ENCODE measurements at places on chromosomes 11 and 22. TPM values are rescaled to one million over a fixed set of nuclear protein-coding genes. Genes with fewer than 3 reads are reported as not detected.

The OLFML1 gene
- polyA plus RNA-seq, result 35.0 TPM

The PANX3 gene
- not detected for polyA plus RNA-seq

The OR2D2 gene
- polyA plus RNA-seq, result not detected

DNA sequence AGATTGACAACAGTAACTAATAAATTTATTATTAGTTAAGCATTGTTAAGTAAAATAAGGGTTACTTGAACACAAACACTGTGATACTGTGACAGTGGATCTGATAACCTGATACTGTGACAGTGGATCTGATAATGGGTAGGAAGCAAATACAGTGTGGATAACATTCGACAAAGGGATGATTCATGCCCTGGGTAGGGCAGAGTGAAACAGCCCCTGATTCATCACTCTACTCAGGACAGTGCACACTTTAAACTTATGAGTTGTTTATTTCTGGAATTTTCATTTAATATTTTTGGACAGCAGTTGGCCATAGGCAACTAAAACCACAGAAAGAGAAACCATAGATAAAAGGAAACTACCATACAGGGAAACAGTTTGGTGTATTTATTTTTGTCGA is 60.8 kb upstream of the CTSC start:
- DNase-seq, result no peak

- no peak for DNase-seq
Measured at GRCh38 chr11:96472085-96472484, 82.3 kb downstream of the JRKL start.

DNA sequence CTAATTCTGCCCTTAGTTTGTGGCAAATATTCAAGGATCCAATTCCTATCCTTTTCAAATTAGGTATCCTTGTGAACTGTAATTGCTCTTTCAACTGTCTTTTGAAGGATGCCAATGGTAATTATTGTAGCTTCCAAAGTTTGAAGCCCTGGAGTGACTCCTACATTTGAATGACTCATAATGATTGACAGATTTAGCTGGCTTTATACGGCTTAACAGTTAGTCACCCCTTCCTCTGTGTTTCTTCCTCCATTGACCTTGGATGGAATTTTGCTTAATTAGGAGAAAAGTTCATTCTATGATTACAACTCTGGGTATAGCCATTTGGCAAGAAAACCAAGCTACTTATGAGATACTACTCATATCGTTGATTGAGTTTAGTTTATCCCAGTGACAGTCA is 639.3 kb upstream of the KIRREL3 start:
- no peak for DNase-seq

The TBC1D10A gene
- polyA plus RNA-seq, result 7.1 TPM

The MAJIN gene
- polyA plus RNA-seq, result not detected

- no peak for DNase-seq
Measured at GRCh38 chr11:34169686-34170085, 64.3 kb downstream of the NAT10 start.

The SYT13 gene
- polyA plus RNA-seq, result 0.30 TPM

DNA sequence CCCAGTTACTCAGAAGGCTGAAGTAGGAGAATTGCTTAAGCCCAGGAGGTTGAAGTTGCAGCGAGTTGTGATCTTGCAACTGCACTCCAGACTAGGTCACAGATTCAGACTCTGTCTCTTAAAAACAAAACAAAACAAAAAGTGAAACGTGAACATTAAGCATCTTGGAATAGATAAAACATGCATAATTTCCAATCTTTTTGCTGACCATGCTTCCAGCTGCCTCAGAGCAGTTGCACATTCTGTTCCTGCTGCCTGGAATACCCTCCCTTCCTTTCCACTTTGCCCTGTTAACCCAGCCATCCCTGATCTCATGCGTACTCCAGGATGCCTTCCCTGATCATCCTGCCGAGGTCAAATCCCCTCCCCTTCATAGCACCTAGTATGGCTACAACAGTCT is 718 bp upstream of the CCDC88B start:
- DNase-seq, result no peak

DNA sequence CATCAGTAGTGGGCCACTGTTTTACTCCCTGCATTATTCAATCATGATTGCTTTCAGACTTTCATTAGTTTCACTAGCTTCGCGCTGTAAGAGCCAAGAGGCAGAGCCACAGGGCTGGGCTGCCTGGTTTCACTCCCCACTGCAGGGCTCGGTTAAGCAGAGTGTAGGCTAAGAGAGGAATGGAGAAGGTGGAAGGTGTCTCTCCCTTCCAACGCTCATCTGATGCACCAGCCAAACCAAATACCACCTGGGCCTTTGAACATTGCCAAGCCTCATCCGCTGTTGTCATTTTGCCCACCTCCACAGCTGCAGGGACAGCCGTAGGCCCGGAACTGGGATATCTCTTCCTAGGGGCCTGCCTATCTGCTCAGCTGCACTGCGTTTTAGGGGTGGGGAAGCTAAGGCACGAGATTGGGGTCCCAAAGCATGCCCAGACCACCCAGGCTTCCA is 480 bp upstream of the SMARCB1 start:
- DNase-seq, result no peak

The MMP8 gene
- polyA plus RNA-seq, result 0.04 TPM

The SCN4B gene
- 4.7 TPM for polyA plus RNA-seq

The DNAJB7 gene
- 0.47 TPM for polyA plus RNA-seq

The OR6T1 gene
- polyA plus RNA-seq, result not detected

DNA sequence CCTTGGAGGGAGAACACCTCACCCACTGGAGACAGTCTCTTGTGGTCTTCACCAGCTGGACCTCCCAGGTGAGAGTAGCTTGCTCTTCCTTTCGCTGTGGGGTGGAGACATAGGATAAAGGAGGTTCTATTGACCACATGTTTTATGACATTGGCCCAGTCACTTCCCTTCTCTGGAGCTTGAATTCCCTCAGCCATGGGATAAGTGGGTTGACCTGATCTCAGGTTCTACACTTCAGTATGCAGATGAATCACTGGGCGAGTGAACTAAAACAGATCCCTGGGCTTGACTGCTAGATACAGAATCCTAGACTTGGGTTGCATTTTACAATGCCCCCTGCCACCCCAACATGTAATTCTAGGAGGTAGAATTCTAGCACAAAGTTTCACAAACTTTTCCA is 54.8 kb upstream of the PRSS23 start:
- DNase-seq, result no peak

DNA sequence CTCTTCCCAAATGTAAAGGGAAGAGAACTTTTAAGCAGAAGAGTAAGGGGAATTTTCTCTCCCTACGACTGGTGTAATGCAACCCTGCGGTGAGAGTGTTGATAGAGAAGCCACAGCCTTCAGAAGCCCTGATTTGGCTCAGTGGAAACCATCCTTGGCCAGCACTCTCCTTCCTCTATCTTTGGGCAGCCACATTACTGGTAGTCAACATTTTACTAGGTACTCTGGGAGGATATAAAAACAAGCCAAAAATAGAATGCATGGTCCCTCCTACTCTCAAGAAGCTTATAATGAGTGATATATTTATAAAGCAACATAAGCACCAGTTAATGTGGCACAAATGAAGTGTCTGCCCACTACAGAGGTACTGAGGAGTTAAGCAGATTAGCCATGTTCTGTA is 201.8 kb upstream of the NCAM1 start:
- no peak for DNase-seq

DNA sequence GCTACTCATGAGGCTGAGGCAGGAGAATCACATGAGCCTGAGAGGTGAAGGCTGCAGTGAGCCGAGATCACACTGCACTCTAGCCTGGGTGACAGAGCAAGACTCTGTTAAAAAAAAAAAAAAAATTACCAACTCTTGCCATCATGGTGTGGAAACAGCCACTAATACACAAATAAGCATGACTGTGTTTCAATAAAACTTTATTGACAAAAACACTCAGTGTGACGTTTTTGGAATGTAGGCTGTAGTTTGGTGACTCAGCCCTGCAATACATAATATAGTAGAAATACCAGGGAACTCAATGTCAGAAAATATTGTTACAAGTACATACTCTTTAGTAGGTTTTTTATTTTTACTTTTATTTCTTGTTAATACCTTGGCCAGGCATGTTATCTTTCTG is 207.1 kb downstream of the CASP12 start:
- DNase-seq, result no peak

GRCh38 chr11:18254781-18255361 is 6.4 kb upstream of the SAA2 start:
- DNase-seq, result no peak

DNA sequence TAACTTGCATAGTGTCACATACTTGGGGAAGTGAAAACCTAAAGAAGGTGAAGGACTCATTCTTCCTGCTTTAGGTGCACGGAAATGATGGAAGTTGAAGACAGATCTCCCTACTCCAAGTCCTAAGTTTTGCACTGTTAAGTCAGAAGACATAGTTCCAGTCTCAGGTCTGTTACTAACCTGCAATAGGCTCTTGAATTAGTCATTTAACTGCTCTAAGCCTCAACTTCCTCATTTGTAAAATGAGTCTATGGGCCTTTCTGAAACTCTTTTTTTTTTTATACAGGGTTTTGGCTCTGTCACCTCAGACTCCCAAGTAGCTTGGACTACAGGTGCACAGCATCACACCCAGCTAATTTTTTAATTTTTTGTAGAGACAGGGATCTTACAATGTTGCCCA is 30.8 kb upstream of the POU2AF1 start:
- no peak for DNase-seq

- no peak for DNase-seq
Measured at GRCh38 chr11:123454060-123454651, 24.1 kb downstream of the GRAMD1B start.

The SWAP70 gene
- 11.2 TPM for polyA plus RNA-seq

The SCT gene
- 97.2 TPM for polyA plus RNA-seq

DNA sequence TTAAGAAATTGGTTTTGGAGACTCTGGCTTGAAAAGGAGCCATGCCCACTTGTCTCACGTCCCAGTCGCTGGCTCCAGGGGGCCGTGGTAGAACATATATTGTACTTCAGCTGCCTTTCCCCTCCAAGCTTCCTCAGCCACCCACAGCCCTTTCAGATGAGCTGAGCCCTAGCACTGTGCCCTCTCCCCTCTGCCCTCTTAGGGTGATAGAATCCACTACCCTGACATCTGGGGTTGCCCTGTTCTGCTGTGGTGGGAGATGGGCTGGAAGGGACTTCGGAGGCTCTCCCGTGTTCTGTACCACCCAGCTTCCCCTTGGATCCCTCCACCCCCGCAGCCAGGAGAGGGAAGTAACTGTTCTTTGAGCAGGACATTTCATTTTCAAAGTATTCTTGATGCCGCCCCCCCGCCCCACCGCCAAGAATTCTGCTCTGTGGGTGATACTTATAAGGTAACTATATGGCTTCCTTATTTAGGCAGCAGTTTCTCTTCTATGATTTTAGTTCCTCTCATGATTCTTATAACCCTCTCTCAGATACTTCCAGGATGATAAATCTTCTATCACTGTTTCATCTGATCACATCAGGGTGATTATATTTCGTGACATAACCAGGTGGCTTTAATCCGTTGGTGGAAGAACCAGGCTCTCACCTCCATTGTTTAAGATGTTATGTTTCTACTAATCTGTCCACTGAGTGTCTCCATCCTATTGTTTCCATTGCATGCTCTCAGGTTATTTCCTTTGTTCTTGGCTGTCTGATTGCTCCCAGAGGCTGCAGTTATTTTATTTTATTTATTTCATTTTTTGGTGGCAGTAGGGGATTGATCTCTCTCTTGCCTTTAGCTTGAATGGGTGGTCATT is 24.1 kb downstream of the ZBTB16 start:
- no peak for DNase-seq

- DNase-seq, result peak; percentile 24
Measured at GRCh38 chr11:77259641-77260040, 41.8 kb downstream of the GDPD4 start.

GRCh38 chr11:66493130-66493529 is 12.9 kb downstream of the DPP3 start:
- no peak for DNase-seq

- no peak for DNase-seq
Measured at GRCh38 chr11:79331203-79331901, 109.5 kb downstream of the TENM4 start.

The OR52E4 gene
- not detected for polyA plus RNA-seq

DNA sequence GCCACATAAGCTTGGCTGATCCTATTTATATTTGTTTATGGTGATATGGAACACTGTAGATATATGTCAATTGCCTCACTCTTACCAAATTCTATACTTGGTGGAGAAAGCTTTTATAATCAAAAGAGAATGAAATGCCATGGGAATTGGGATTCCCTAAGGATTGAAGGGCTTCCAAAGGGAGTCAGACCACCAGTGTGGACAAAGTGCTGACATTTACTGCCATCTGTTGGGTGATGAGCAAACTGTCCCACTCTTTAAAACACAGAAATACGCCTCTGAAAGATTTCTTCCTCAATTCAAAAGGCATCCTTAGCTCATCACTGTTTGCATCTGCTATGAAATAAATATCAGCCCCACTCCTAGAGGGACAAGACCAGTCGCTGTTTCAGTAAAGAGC is 7.1 kb downstream of the SLC1A2 start:
- DNase-seq, result no peak

- no peak for DNase-seq
Measured at GRCh38 chr11:72655014-72655413, 19.2 kb downstream of the PDE2A start.

- peak; percentile 20 for DNase-seq
Measured at GRCh38 chr11:69298267-69299022, 4.5 kb downstream of the MYEOV start.

The DGAT2 gene
- 0.34 TPM for polyA plus RNA-seq

The DKK3 gene
- polyA plus RNA-seq, result 57.3 TPM

The PGA5 gene
- 1.7 TPM for polyA plus RNA-seq

DNA sequence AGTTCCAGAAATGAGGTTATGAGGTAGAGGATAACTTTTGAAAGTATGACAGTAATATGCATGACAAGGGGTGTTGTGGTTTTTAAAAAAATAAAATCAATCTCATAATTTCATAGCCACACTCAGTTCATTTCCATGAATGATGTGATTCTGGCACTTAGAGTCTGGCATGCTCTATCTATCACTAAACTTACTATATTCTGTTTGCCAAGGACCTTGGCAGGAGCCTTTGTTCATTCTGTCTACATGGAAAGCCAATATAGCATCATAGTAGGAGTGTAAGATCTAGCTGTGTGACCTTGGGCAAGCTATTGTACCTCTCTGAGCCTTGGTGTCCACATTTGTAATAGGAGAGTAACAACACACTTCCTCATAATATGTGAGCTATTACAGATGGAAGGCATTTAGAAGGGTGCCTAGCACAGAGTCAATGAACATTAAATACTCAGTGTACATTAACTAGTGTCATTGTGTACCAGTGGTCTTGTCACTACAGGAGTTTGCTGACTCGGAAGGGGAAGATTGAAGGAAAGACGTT is 507.6 kb downstream of the SOX6 start:
- DNase-seq, result no peak

DNA sequence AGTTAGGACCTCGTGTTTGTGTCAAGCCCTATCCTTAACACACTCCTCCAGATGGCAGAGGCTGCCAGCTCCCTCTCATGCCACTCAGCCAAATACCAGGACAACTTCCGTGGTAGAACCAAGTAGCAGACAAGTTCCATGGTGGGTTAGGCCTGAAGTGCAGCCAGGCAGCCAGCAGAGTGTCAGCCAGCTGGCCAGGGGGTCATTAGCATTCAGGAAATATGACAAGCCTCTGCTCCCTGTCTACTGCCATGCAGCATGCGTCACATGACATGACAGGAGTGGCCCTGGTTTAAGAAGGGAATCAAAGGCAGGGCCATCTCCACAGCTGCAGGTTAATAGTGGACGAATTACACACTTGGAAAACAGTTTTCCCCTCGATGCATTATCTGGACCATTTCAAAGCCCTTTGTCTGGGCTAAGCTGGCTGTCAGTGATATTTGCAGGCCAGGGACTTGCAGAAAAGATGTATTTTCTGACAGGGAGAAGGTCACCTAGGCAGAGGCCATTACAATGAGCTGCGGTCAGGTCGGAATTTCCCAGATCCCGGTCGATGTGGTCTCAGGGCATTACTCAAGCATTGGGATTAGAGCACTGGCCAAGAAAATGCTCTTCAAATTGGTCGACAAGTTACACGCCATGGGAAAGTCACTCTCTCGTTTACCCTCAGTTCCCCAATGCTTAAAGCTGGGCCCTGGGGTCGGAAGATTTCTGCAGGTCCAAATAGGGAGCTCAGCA is 461.7 kb upstream of the CADM1 start:
- DNase-seq, result no peak

All from forelimb muscle (tissue), 1 donor.